Stomach (tissue), 19 donors: ENCODE measurements at places on chromosomes 2 and 18. TPM values are rescaled to one million over a fixed set of nuclear protein-coding genes. Genes with fewer than 3 reads are reported as not detected.
A peak's percentile ranks its signal among the peaks of the same experiment; 100 is the strongest.

The ABCB11 gene
- total RNA-seq, result 0.58 TPM

DNA sequence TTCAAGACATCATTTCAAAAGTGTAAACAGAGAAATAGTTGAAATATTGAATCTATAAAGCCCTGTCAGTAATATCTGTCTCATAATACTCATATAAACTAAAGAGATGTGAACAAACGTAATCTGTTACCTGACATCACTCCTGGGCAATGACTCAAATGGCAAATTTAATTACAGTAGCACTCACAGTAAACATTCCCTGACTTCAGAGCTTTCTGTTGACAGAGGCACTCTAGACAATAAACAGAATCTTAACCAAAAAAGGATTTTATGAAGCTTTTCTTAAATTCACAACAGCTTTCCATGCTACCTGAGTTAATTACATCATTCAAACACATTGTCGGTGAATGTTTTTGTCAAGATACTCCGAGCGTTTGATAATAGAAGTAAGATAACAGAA lies 128.1 kb upstream of the PDE1A start:
- H3K36me3 ChIP-seq, result no peaks in the 10 kb centered on the region
- H3K4me3 ChIP-seq, result no peak overlapping the region
- H3K4me1 ChIP-seq, result no peaks in the 10 kb centered on the region
- no peaks in the 10 kb centered on the region for H3K27me3 ChIP-seq

DNA sequence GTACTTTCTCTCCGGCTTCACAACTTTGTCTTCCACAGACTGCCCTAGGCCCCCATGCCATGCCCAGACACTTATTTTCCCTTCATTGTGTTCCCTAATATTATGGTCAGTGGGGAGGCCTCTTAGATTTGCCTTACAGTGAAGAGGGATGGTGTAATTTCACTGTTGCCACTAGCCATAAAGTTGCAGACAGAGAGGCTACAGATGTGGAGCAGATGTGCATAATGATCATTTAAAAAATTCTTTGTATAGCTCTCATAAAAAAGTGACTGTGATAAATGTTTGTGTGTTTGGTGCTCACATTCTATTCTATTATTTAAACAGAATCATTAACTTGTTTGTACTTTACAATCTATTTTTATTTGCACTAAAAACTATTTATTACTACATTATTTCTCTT lies 67.5 kb upstream of the FN1 start:
- no peaks in the 10 kb centered on the region for H3K4me1 ChIP-seq
- no peak for DNase-seq
- H3K36me3 ChIP-seq, result no peaks in the 10 kb centered on the region
- no peak overlapping the region for H3K27ac ChIP-seq

- DNase-seq, result no peak
- no peaks in the 10 kb centered on the region for H3K4me1 ChIP-seq
- H3K4me3 ChIP-seq, result no peak overlapping the region
- no peaks in the 10 kb centered on the region for H3K27me3 ChIP-seq
- H3K36me3 ChIP-seq, result no peaks in the 10 kb centered on the region
- H3K27ac ChIP-seq, result no peak overlapping the region
These were observed 17.6 kb downstream of the PMAIP1 start for GRCh38 chr18:59917422-59917821.

The IRS1 gene
- total RNA-seq, result 8.4 TPM

- H3K27me3 ChIP-seq, result no peaks in the 10 kb centered on the region
- DNase-seq, result peak; percentile 72
- H3K4me3 ChIP-seq, result no peak overlapping the region
These were observed 37.1 kb downstream of the ARHGEF4 start for GRCh38 chr2:130873700-130874346.
